ENCODE measurements at places on chromosomes 4 and X.

DNA sequence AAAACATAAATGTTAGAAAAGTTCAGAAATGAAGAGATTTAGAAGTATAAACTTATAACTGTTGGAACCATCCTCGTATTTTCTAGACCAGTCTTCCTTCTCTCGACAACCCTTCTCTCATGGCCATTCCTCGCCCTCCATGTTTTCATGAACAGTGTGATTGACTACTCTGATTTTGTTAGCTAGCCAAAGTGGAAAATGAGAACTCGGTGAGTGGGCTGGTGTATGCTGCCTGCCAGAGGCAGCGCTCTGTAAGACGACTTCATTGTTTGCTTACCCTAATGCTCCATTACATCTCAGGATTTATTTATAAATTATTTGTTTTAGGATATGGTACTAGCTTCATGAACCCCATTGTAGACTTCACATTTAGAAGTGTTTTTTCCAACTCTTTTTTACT lies 153.0 kb downstream of the CBR4 start:
- no peak for DNase-seq

DNA sequence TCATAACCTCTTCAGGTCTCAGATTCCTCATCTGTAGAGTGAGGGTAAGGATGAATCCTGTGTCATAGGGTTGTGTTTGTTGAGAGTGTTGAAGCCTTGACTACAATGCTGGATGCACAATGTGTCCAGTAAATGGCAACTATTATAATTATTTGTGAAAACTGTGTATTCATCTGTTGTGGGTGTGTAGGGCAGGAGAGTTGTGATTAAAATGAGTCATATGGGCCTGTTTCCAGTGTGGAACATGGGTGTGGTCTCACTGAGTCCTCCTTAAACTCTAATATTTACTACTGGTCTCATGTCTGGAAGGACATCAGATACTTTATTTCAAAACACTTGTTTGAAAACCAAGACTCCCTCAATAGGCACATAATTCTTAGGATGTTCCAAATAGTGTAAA lies 208.5 kb upstream of the CASK start:
- no peak for DNase-seq

GRCh38 chrX:124476562-124476961 lies 130.2 kb downstream of the SH2D1A start:
- no peak for DNase-seq

DNA sequence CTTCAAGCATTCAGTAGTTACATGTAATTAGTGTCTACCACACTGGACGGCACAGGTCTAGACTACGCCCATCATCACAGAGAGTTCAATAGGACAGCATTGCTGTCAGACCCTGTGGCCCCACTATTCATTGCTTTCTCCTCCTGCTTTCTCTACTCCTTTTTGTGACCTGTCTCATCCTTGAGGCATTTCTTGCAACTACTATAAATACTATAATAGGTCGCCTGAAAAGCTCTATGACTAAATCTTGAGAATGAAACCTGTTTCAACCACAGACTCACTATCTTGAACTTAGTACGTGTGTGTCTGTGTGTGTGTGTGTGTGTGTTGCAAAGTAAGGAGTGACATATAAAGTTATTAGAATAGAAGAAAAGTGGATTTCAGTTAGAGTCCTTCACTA lies 252.9 kb upstream of the KLF3 start:
- no peak for DNase-seq

DNA sequence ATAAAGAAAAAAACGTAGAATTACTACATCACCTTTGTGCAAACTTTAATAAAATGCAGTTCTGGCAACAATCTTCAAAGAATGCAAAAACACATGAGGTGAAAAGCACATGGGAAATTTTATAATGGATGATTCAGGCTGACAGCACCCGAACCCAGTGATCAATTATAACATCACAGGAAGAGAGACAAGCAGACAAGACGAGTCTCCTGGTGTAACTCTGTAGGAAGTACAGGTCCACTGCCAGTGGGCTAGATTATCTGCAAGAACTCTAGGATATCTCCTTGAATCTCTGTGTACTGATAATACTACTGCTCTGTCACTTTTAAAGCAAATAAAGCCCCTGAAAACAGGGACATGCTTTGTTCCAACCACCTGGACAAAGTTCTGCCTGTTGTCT lies 58.9 kb upstream of the NXF3 start:
- no peak for DNase-seq

DNA sequence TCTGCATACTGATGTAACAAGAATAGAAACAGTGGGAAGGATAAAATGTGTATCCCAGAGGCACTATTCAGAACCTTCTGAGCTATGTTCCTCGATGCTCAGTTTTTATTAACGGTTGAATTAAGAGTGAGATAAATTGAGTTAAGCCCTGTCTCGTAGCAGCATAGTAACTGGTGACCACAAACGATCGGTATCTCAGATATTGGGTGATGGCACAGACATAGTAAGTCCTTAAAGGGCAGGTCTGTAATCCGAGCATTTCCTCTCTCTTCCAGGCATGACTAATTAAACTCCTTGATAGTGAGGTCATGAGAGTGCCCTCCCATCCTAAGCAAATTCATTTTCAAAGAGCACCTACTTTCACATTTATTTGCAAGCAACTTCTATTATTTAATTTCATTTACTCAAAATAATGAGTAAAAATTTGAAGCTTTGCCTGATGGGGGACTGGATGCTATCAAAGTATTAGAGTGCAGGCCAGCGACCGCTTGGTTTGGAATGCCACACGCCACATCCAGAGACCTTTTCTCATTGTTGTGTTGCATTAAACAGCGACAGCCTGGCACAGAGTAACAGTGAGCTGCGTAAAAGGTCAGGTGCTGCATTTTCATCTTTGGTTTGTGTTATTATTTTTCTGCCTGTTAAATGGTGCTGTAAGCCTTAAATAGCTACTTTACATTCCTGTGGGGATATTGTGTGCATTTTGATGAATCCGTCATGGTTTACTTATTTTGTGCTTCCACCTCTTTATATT lies 101.9 kb downstream of the PCDH7 start:
- DNase-seq = no peak

- no peak for DNase-seq
Measured at GRCh38 chr4:13329340-13329850, 154.7 kb downstream of the RAB28 start.

GRCh38 chr4:52750819-52751486 lies at the start of gene ERVMER34-1:
TSS of gene ERVMER34-1 (minus strand) at chr4:52751425. CDS start at chr4:52745520, 5,905 bp downstream.
- DNase-seq = no peak

- no peak for DNase-seq
Measured at GRCh38 chr4:113576947-113577678, 184.4 kb downstream of the CAMK2D start.

- DNase-seq = no peak
Measured at GRCh38 chrX:44878780-44879179, 5.8 kb downstream of the KDM6A start.

DNA sequence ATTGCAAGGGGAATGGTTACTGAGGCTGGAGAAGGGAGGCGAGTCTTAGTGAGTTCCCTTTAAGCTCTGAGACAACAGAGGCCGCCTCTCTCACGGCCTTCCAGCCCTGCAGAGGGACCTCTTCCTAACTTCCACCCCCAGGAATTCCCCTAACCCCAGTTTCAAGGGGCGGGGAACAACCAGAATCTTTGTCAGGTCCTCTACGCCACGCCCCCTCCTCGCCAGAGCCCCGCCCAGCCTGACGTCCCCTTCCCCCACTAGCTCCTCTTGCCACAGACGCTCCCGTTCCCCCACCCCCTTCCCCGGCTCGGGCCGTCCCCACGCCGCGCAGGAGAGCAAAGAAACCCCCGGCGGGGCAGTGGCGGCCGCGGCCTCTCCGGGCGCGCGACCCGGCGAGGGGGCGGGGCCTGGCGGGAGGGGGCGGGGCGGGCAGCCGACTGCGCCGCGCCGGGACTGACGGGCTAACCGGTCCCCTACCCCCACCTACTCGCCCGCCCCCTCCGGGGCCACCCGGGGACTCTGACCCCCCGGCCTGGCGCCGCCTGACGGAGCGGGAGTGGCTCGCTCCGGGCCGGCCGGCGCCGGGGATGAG lies 12.3 kb upstream of the TMEM156 start:
- peak; percentile 96 for DNase-seq

DNA sequence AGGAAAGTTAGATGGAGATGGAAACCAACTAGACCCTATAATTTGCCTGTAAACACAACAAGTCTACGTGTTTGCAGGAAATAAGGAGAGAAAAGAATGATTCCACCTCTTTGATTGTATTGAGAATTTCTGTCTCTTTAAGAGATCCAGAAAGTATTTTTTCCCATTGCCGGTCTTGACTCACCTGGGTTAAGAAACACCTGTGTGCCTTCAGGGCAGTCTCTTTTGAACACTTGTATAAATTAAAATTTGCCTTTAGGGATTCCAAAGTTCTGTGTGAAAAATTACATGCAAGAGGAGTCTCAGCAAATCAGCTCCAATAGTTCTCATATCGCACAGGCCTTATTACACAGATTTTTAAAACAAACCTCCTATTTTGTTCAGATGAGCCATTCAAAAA lies 46.0 kb upstream of the SMAD1 start:
- DNase-seq = no peak

- DNase-seq = peak; percentile 47
Measured at GRCh38 chrX:65528705-65529340, 5.8 kb downstream of the LAS1L start.

GRCh38 chrX:16743604-16744325 lies 24.4 kb downstream of the SYAP1 start:
- DNase-seq = no peak

DNA sequence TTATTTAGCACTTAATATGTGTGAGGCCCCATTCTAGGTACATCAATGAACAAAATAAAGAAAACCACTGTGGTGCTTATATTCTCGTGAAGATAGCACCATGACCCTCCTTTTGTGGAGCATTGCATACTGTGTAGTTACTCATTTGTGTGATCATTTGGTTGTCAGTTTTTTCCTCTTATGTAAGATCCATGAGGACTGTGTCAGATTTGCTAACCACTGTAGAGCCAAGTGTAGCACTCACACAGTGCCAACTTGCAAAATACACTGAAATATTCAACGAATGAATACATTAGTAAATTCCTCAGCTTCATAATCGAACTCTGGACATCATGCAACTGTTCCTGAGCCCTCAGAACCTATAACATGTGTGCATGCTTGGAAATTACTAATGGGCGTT lies 29.5 kb upstream of the SETD7 start:
- no peak for DNase-seq

DNA sequence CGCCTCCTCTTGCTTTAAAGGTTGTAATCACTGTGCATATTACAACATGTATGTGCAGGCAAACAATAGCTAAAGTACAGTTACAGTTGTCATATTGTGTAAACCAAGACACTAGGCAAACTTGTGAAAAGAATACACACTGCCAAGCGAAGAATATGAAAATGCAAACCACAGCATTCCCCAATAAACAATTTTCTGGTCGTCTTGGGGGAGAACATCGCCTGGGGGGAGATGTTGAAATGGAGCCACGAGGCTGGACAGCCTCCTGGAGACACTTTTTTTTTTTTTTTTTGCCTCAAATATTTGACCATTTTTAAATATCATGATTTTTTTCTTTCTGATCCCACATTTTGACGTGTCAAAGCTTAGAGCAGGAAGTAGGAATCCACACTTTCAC lies 51.7 kb upstream of the PDLIM3 start:
- DNase-seq = no peak

DNA sequence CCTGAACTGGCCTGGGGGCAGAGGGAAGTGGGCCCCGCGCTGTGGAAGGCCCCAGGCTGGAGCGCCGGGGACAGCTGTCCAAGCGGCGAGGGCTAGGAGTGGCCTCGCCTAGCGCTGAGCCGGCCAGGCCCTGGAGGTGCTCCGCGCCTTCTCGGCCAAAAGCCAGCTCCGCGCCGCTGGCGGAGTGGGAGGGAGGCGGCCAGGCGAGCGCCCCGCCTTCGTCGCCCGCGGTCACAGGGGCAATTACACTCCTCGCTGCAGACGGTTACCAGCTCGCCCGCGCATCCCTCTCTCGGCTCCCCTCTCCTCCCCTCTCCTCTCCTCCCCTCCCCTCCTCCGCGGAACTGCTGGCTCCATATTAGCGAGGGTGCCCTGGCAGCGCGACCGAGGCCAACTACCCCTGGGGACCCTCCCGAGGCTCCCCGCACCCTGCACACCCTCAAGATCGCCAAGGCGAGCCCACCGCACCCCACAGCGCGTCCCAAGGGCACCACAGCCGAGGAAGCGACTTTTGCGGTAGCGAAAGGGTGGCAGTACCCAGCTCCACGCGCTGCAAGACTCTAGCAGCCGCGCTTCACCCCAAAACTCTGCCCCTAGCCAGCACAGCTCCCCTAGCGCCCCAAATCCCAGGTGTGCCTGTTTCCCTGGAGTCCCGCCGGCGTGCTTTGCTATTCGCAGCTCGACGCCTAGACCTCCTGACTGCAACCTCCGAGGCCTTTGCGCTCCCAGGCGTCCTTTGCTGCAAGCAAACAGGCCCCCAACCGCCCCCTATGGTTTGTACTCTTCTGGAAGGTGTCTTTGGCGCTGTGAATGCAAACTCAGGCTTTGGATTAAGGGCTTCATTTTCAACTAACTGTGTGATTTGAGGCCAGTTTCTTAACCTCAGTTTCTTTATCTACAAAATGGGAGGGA lies 91.4 kb downstream of the BCOR start:
- DNase-seq = peak; percentile 15

GRCh38 chrX:56429581-56429980 lies 133.8 kb upstream of the UBQLN2 start:
- no peak for DNase-seq

DNA sequence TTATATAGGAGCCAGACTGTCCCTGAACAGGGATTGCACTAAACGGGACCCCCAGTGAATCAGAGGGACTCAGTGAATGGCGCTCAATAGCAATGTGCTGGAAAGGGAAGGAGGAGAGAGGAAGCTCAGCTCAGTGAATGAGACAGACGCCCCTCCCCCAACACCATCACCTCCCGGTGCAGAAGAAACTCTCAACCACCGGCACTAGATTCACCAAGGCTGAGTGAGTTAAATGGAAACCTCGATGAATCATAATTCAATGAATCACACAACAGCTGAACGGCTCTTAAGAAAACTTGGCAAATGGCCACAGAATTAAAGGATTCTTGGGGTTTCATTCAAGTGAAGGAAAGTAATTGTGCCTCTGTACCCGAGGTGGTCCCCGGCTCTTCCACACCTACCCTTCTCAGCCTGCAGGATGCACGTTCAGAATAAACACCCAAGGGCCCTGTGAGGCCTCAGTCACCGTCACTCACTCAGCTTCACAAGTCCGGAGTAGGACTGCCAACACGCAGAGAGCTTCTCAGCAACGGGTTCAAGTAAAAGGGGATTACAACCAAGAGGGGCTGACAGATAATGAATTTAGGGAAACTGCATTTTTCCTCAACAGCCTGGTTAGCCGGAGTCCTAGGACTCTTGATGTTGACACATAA lies 29.3 kb downstream of the CRMP1 start:
- DNase-seq = no peak

DNA sequence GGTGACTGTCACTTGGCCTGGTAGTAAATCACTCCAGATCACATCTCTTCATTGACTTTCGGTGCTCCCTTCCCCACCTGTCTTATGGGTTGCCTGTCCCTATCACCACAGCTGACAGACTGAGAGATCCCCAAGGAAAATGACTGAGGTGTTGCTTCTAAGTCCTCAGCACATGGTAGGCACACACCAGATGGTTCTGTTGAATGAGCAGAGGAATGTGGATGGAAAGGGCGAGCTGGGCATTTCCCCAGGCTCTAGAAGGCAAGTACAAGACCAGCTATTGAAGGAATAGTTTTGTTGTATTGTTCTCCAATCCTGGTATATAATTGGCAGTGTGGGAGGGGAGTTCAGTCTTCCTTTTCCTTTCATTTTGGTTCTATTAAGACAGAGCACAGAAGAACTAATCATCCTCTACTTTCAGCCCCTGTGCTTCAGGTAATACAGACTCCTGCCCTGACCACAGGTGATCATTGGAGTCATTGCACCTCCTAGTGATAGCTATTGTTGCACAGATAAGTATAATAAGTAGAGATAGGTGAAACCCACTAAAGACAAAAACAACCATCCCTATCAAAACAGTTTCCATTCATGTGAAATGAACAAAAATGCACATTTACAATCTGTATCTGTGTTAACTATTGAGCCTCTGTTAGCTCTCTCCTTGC lies 158.6 kb downstream of the TRAM1L1 start:
- no peak for DNase-seq

Measured in activated T-helper 9 cell treated with anti-CD3 and anti-CD28 coated beads, Interleukin-2, amount 50 U/mL, for 16 hours (primary cell).